ENCODE measurements at places on chromosomes 12 and 14.

GRCh38 chr12:3107071-3107583 lies 29.9 kb downstream of the TSPAN9 start:
- DNase-seq = no peak

GRCh38 chr12:46459111-46459510 lies 86.5 kb upstream of the SLC38A2 start:
- DNase-seq = no peak

- DNase-seq = no peak
These were observed 31.3 kb downstream of the ZNF664 start for GRCh38 chr12:124004233-124004875.

DNA sequence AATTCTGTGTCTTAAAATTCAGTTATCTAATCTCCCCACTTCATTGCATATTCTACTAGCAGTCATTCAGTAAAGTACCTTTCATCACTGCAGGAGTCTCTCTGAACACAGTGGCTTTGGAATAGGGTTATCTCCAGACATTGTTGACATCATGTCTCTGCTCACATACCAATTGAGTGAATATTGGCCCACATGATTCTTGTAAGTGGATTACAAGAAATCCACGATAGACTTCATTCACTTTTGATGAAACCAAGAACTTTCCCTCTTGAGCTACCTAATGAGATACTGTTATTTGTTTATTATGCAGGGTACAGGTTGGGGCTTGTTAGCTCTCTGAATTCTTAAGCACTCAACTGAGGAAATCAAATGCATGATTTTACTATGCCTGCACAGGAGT lies 284.9 kb downstream of the RAD51B start:
- no peak for DNase-seq

DNA sequence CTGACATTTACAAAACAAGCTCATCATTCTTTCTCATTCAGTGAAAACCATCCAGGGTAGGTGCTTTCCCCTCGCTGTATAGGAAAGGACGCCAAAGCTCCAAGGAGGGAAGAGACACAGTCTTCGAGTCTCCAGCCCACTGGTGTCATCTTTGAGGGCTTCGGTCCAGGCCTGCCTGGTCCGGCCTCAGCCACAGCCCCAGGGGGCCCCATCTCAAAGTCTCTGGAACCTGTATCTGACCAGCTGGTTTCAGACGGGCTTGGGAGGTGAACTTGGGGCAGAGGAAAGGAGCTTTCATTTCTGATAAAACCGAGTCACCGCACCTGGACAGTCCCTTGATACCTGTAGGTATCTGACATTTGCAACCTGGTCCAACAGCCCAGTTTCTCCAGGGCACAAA lies 229.5 kb upstream of the RTL1 start:
- no peak for DNase-seq

DNA sequence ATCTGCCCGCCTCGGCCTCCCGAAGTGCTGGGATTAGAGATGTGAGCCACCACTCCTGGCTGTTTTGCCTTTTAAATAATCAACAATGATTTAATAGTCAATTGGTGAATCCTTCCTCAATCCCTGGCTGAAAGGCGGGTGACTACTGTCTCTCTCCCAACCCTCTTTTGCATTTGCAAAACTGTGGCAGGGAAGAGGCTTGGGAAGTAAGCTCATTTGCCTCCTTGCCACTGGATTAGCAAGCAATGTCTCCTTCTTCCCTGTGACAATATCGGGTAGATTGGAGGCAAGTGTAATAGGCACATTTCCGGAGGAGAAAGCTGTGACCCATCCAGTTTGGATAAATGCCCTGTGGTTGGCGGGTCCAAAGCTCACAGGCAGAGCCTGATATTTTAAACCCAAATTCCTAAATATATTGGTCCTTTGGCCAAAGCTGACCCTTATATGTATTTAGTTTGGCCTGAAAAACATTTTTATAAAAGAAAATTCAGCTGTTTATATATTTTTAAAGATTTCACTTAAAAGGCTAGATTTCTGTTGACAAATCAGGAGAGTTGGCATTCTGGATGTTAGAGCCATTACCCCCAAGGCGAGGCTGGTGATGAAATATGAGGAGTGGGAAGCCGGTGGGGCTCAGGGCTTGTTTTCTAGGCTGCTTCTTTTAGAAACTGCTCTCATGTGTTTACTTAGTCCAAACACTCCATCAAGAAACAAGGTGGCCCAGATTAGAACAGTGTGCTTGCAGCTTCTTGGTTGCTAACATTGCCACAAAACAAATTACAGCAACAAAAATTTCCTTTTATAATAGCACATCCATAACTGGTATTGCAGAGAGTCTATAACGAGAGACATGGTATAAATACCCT lies 646.9 kb upstream of the TMEM132C start:
- no peak for DNase-seq
